ENCODE measurements at places on chromosomes 2 and 18.

- ATAC-seq = peak; percentile 47
Measured at GRCh38 chr2:112814278-112814677, 22.3 kb downstream of the IL1B start.

DNA sequence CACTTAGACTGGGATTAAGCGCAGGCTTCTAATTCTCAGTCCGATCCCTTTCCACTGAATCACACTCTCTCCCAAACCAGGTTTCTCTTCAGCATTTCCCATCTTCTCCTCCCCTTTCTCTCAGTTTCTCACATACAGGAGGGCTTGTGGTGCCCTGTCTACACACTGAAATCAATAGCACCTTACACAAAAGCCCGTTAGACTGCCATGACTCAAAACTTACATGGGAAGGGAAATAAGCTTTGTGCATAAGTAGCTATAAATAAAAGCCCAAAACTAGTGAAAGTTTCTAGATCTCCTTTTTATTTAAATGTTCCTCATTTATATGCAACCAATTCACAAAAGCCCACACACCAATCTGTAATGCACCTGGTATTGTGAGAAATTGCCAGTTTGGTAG is 318.4 kb downstream of the TXNL1 start:
- ATAC-seq = no peak

GRCh38 chr18:31490387-31490786 is 7.6 kb upstream of the DSG2 start:
- no peak for ATAC-seq

- peak; percentile 65 for ATAC-seq
Measured at GRCh38 chr2:2846332-2847208, 515.5 kb upstream of the MYT1L start.

DNA sequence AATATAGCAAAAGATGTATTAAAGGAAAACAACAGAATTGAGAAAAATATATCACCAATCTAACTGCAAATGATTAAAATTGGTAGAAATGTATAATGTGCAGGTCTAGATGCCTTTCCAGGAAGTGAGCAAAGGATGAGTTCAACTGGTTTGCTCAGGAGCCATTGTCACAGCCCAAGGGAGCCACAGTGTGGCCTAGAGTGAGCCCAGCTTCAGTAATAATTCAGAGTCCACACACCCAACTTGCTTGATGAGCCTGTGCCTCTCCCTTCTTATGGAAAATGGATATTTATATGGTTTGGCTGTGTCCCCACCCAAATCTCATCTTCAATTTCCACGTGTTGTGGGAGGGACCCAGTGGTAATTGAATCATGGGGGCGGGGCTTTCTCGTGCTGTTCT is 92.2 kb upstream of the ASAP2 start:
- no peak for ATAC-seq

GRCh38 chr2:227415538-227416424 is 28.0 kb upstream of the SCYGR1 start:
- ATAC-seq = peak; percentile 93

DNA sequence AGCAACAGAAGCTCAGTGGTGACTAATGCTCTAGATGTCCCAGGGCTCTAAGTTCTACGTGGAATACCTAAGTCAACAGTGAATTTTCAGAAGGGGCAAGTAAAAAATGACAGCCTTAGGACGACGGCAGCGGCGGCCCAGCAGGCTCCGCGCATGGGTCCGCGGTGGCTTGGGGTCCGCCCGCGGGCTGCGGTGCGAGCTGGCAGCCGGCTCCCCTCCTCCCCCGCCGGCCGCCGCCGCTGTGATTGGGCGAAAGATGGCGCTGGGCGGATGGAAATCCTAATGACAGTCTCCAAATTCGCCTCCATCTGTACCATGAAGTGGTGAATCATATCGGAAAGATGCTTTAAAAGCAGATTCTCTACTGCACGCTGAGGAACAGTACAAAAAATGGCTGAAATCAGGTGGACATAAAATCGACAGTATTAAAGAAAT is 74.7 kb downstream of the HNRNPLL start:
- peak; percentile 92 for ATAC-seq

- ATAC-seq = peak; percentile 80
Measured at GRCh38 chr2:154697418-154698252, 860 bp upstream of the KCNJ3 start.

DNA sequence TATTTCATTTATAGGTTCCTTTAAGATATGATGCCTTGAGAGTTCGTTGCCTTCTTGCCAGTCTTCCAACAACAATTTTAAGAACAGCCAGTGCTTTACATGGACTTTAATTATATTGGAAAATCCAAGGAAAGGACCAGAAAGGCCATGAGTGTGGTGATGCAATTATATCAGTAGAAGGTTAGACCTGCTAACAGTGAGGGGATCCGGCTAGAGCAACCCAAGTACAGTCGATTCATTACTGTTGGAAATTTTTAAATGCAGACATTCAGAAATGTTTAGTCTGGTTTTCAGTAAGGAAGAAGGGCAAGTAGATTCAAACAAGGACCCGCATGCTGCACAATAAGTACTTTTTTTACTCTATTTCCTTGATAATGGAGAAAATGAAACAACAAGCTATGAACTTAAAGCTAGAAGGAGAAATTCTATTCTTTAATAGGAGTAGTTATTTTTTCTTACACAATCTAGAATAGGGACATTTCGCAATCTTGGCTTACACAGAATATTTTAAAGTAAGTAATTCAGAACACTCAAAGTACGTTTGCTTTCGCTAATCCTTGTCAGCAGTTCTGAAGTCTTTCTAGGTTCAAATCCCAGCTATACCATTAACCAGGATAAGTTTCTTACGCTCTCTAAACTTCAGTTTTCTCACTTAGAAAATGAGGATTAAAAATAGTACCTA is 405.5 kb downstream of the MEIS1 start:
- peak; percentile 41 for ATAC-seq

DNA sequence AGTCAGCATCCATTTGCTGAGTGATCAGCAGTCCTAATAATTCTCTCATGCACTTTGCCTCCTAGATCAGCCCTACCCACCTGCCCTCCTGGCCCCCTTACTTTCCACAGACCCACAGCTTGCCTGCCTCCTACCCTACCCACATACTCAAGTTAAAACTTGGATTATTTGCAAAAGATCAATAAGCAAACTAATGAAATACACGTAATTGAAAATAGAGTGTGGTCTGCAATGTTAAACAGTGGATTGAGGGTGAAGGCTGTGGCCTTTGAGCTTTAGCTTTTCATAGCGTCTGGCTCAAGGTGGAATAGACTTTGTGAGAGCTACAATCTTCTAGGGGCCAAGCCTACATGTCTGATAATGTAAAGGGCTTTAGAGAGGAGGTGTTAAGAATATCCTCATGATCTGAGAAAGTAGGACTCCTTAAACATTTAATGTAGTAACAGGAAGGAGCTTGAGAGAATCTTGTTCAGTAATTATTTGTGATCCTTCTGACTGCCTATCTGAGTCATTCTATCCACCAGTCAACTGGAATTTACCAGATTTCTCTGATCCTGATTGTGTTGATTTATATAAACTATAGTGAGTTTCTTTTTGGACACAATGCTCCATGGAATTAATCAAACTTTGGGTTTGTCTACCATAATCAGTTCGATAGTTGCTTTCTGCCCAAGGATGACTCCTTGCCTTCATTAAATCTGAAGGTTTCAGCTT is 310.0 kb downstream of the HRH4 start:
- no peak for ATAC-seq

GRCh38 chr18:5451150-5451549 is 92.6 kb downstream of the EPB41L3 start:
- no peak for ATAC-seq

- ATAC-seq = peak; percentile 65
Measured at GRCh38 chr2:133241224-133241571, 327.1 kb downstream of the NCKAP5 start.

All from SK-N-SH treated with all-trans-retinoic acid at 6 μM for 48 hours (cell line).